Islet precursor cell (in vitro differentiated cells): ENCODE measurements at places on chromosomes 1 and 21.

DNA sequence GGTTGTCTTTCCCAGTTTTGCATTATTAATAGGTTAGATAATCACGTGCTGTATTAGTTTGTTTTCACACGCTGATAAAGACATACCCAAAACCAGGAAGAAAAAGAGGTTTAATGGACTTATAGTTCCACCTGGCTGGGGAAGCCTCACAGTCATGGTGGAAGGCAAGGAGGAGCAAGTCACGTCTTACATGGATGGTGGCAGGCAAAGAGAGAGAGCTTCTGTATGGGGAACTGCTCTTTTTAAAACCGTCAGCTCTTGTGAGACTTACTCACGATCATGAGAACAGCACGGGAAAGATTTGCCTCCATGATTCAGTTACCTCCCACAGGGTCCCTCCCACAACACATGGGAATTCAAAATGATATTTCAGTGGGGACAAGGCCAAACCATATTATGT lies 2.3 kb upstream of the VCAM1 start:
- DNase-seq, result no peak

- no peak for DNase-seq
These were observed 21.4 kb downstream of the CNIH3 start for GRCh38 chr1:224637515-224637914.

GRCh38 chr1:209076688-209077087 lies 506.8 kb upstream of the CAMK1G start:
- DNase-seq, result no peak

GRCh38 chr1:47663286-47663685 lies 225.4 kb downstream of the FOXD2 start:
- peak; percentile 22 for DNase-seq

- DNase-seq, result no peak
These were observed 99.9 kb downstream of the C1orf94 start for GRCh38 chr1:34276606-34277005.

DNA sequence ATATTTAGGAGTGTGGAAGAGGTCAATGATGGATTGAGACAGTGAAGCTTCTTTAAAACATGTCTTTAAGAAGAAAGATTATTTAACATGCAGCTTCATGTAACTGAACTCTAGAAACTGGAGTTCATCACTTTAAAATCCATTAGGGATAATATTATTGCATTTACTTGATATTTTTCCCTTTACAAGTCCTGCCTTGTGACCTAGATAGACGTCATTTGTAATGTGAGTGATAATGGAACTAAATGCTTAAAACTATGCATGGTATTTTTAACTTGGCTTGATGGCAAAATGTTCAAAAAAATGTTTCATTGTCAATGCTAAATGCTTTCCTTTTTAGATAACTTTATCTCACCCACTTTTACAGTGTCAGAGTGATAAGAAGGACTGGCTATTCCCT lies 723.7 kb downstream of the RWDD3 start:
- no peak for DNase-seq

DNA sequence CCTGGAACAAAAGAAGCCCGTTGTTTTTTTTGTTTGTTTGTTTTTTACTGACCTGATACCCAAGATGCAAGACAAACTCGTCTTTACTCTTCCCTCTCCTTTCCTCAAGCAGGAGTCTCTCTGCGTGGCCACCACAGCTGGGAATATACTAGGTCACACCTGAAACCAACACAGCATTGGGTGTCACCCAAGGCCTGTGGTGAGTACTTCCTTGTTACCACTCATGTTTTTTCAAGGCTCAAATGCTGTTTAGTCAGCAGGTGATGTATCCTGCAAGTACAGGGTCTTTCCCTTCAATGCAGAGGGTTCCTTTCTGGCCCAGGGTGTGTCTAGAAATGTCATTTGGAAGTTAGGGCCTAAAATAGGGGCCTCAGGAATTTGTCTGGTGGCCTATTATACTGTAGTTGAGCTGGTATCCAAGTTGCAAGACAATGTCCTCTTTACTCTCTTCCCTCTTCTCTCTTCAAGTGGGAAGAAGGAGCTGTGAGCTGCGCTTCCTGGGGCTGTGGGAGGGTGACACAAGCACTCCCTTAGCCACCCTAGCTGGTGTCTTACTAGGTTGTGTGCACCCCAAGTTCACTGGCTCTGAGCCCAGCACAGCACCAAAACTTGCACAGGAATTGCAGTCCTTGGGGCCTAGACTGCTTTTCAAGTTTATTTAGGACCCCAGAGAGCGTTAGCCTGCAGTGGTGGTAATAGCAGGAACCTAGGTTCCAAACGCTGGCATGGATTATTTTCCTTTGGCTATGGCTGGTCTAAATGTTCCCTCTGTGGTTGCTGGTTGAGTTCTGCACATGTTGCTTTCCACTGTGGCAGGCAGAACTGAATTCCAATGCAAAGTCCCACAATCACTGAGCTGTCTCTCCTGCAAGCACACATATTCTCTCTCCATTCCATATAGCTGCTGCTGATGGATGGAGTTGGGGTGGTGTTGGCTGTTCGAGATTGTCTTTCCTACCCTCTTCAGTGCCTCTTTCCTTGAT lies 91.4 kb upstream of the LYPLAL1 start:
- no peak for DNase-seq

DNA sequence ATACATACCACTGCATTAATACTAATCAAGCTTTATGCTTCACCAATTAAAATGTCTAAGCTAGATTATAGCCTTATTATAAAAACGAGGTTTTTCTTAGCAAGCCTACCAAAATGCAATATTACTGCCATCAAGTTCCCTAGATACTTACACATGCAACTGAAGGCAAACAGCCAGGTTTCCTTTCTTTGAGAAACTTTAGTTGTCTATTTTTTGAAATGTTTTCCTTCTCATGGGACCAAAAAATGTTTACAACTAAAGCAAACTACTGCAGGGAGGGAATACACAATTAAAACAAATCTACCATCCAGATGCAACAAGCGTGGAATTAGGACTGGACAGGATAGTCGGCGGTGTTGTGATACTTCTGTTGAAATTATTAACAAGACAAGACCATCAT lies 1.3 kb downstream of the ZNF644 start:
- no peak for DNase-seq
